Left renal pelvis (tissue), 4 donors: ENCODE measurements at places on chromosomes 16 and 17. TPM values are rescaled to one million over a fixed set of nuclear protein-coding genes. Genes with fewer than 3 reads are reported as not detected.

The ANKRD40 gene
- 47.2 TPM for polyA plus RNA-seq

The STAC2 gene
- 1.8 TPM for polyA plus RNA-seq

The CASKIN1 gene
- 2.4 TPM for polyA plus RNA-seq

DNA sequence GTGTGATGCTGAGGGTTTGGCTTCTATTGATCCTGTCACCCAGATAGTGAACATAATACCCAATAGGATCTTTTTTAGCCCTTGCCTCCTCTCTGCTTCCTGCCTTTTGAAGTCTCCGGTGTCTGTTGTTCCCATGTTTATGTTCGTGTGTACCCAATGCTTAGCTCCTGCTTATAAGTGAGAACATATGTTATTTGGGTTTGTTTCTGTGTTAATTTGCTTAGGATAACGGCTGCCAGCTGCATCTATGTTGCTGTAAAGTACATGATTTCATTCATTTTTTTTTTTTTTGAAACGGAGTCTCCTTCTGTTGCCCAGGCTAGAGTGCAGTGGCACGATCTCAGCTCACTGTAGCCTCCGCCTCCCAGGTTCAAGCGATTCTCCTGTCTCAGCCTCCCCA lies 23.0 kb downstream of the DUS2 start:
- DNase-seq: no peak

The RHBDL1 gene
- 1.2 TPM for polyA plus RNA-seq

The TMIGD1 gene
- 1.4 TPM for polyA plus RNA-seq

- DNase-seq: no peak
Observed at GRCh38 chr16:3020247-3020603, at the start of gene TNFRSF12A. Gene TNFRSF12A, plus strand, starts transcription at chr16:3020368. Its CDS starts 30 bp downstream, at chr16:3020398.

DNA sequence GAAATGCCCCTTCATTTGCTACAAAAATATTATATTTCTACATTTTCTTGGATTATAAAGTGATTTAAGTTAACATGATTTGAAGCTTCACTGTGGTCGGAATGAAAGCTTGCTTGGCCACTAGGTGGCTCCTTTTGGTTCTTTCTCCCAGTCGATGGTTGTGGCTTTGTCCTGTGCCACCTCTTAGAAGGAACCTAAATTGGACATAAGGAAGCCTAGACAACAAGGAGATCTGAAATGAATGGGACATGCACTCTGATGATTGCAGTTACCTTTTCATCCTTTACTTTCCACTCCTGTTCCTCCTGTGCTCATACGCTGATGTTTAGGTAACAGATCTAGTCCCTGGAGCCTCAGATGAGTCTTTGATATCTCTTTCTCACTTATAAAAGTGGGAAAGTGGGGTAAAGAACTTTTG lies 39.2 kb downstream of the FTO start:
- DNase-seq: no peak

The HIC1 gene
- 16.5 TPM for polyA plus RNA-seq

DNA sequence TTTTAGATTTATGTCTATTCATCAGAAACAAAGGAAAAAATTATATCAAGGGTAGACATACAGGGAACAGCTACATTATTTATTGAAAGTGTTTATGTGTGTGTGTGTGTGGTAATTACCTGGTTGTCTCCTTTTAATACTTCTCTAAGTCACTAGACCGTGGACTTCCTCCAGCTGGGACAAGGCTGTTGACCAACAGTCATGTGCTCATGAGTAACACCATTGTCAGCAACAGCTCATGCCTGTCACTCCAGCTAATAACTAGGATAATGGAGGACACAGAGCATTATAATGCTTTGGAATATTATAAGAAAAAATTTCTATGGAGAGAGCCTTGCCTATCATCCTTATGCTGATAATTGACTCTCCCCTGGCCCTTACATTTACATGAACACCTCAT lies 125.3 kb upstream of the SALL1 start:
- DNase-seq: no peak

The NLRC3 gene
- polyA plus RNA-seq: 2.3 TPM

DNA sequence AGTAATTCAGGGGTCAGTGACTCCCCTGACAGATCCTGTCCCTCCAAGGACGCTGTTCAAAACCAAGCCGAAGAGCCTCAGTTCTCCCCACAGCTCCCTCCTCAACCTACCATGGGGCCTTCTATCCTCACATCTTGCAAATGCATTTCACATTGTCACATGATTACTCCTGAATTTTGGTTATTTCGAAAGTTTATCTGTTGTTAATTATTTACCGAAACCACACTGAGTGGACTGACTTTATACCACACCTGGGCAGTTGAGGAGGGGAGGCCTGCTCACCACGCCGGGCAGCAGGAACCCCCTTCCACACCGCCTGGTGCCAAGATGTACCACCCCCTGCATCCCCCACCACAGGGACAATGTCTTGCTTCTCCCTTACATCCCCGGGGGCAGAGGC lies 4.7 kb downstream of the TIMP2 start:
- no peak for DNase-seq

- no peak for DNase-seq
Observed at GRCh38 chr17:46841561-46842379, 9.6 kb upstream of the WNT9B start.

The MT3 gene
- 0.73 TPM for polyA plus RNA-seq

DNA sequence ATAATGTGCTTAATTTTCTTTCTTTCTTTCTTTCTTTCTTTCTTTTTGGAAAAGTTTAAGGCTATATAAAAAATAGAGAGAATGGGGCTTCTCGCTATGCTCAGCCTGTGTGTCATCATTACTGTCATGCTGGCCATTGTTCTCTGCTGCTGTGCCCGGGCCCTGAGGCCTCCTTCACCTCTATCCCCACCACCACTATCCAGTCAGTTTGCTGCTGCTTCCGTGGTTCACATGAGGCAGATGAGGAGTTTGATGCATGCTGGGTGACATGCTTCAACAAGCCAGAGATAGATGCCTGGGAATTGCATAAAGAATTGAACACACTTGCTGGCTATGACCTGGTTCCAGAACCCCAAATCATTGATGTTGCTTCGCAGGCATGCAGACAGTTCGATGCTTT lies 36.3 kb downstream of the PITPNC1 start:
- DNase-seq: no peak

DNA sequence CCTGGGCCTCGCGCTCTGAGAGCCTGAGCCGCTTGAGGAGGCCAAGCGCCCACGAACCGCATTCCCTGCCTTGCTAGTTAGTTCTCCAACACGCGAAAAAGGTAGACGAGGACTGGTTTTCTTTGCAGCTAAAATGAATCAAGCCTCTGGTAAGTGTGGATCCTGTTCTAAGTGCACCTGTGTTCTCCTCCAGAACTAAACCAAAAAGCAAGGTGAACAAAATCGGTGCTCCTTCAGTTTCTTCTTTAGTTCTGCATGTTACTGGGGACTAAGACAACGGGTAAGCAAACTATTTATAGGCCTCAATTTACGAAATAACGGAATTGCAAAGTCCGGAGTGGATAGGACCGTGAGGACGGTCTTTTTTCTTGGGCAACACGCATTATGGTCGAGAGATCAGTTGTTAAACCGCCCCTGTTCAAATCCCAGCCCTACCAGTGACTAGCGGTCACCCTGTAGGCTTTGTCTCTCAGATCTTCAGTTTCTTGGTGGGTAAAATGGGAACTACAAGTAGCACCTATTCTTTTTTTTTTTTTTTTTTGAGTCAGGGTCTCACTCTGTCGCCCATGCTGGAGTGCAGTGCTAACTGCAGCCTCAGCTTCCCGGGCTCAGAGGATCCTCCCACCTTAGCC lies 993 bp upstream of the ANKRD11 start:
- DNase-seq: no peak

DNA sequence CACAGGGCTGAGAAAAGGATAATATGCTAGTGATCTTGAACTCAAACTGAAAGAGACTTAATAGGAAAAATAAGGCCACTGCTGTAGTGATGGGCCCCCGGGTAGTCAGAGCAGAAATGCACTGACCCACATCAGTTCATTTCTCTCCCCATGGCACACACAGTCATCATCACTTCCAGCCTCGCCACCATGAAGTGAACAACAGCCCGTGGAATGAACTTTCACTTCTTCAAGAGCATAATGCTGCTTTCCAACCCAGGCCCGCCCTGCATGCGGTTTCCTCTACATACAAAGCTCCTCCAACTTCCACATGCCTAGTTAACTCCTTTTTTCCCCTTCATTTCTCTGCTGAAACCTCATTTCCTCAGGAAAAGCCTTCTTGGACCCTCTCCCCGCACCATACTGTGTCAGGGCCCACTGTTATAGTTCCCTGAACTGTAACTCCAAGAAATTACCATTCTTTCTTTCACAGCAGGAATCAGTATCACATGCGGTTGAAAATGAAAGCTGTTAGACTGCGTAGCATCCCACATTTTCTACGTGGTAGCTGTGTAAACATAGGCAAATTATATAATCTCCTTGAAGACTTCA lies 65.8 kb upstream of the SMIM36 start:
- peak; percentile 27 for DNase-seq

DNA sequence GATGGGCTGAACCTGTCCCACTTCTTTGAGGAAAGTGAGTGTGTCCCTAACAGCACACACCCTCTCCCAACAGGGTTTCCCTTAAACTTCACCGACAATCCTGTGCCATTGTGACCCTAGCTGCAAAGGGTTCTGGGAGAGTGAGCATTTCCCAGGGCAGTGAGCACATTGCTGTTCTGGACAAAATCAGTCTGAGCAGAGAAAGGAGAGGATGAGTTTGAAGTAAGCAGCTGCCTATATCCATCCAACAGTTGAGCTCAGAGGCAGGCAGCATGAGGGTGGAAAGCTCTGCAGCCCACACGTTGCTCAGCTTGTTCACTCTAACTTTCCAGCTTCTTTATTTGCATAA lies 296.5 kb upstream of the MAF start:
- no peak for DNase-seq

DNA sequence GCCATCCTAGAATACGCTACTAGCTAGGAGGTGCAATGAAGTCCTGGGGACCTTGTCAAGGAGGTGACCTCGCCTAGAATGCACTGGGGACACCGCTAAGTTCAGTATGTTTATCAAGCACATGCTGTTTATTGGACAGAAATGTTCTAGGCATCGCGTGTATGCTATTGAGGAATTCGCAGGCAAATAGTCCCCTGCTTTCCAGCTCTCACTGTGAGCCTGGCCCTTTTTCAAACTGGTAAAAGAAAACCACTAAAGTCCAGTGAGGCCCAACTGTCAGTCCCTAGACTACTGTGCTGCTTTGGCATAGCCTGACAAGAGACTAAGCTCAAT lies 1.2 kb upstream of the FAM222B start:
- DNase-seq: no peak

The SGF29 gene
- 20.8 TPM for polyA plus RNA-seq

- no peak for DNase-seq
Observed at GRCh38 chr16:84055801-84056634, 13.4 kb upstream of the SLC38A8 start.

The CACNG5 gene
- 1.7 TPM for polyA plus RNA-seq

DNA sequence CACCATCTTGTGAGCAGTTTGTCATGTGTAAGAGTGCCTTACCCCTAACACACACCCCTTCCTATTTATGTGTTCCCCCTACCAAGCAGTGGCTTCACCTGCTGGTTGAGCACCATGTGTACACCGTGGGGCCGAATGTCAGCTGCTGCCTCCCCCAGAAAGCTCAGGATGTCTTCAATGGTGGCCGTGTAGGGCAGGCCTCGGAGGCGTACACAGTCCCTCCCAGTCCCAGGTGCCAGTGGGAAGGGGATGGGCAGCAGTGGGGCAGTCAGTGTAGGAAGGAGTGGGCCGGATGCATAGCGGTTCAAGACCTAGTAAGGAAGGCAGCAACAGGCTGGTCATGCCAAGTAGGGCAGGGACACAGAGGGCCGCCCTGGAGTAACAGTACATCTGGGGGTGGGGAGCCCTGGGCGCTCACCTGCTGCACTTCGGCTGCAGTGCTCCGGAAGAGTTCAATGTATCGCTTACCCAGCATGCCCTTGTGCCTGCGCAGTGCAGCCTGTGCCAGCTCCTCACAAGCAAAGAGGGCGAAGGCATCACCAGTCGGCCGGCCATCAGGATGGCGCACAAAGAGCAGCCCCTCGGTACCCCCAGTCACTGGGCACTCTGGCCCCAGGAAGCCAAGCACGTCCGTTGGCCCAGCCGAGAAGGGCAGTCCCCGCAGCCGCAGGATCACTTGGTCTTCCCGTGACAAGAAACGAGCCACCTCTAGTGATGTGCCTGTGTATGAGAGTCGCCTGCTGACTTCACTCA lies 4.4 kb downstream of the ESRP2 start:
- no peak for DNase-seq

GRCh38 chr17:27776882-27777624 lies 23.3 kb downstream of the NOS2 start:
- no peak for DNase-seq

- no peak for DNase-seq
Observed at GRCh38 chr16:60739737-60740683, 1296.2 kb downstream of the CDH8 start.

- DNase-seq: no peak
Observed at GRCh38 chr17:50688245-50688644, 19.5 kb downstream of the ANKRD40 start.
